Renal pelvis (tissue), 12 donors: ENCODE measurements at places on chromosomes 12 and 14.

GRCh38 chr12:118984161-118984943 is 3.0 kb downstream of the SRRM4 start:
- DNase-seq, result no peak

DNA sequence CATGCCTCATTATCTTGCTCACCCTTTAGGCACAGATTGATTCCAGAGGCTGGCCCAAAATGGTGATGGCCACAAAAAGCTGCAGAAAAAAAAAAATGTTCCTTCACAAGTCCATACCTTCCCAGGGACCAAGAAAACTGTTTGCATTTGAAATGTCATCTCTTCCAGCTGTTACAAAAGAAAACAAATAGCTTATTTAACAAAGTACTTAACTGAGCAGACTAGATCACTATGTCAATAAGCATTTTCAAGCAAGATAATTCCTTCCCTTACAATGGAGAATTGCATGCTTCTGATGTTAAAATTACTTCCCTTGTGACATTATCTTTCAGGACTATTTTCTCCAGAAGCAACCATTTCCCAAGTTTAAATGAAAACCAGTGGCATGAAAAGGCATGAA is 377.9 kb upstream of the KITLG start:
- no peak for DNase-seq

DNA sequence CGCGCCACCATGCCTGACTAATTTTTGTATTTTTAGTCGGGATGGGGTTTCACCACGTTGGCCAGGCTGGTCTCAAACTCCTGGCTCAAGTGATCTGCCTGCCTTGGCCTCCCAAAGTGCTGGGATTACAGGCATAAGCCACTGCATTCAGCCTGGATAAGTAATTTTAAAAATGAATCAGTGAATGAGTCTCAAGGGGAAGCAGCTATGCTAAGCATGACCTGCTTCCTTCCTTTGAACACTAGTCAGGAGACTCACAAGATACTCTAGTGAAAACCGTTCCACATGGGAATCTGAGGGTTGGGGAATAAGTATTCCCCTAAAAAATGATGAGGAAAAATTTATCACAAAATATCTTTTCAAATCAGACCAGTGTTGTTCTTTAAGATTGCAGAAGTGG is 10.7 kb upstream of the FAM234B start:
- DNase-seq, result no peak

DNA sequence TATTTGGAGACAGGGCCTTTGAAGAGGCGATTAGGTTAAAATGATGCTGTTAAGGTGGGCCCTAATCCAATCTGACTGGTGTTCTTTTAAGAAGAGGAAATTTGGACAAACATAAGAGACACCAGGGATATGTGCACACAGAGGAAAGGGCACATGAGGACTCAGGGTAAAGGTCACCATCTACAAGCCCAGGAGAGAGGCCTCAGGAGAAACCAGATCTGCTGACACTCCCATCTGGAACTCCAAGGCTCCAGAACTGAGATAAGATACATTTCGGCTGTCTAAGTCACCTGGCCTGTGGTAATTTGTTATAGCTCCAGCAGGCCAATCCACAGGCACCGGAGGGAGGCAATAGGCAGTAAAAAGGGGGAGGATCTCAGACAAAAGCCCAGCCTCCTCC is 48.6 kb downstream of the KICS2 start:
- no peak for DNase-seq

DNA sequence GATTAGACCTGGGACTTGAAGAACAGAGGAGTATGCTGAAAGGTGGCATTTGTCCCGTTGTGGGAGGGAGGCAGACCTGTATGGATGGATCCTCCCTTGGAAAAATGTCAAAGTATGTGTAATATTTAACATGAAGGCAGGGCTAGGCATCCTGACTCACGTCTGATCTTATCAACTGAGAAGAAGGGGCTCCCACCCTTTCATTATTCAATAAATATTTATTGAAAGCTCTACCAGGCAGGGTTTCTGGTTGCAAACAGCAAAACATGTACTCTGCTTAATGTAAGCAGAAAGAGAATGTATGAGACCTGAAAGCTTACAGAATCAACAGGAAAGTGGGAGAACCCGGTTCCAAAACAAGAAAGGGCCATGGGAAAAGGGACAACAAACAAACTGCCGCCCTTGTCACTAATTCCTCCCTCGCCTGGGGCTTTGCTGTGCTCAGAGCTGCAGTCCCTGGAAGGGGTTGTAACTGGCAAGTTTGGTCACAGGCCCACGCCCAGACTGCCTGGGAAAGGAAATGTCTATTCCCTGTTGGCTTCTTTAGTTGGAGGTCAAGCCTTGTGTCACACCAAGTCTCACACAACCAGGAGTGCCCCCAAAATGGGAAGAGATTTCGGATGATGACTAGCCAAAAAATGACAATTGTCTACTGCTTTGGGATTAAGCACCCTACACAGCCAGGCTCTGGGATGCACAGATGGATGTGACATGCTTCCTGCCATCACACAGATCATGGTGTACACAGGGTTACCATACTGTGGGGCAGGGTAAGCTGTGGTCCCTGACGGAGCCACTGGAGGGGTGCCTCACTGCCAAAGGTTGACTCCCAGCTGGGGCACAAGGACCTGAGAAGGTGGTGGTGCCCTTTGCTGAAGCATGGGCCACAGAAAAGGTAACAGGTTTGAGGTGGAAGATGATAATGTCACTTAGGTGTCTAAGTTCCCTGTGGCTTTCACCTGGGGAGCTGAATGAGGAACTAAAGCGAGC is 36.8 kb downstream of the RAB35 start:
- no peak for DNase-seq

DNA sequence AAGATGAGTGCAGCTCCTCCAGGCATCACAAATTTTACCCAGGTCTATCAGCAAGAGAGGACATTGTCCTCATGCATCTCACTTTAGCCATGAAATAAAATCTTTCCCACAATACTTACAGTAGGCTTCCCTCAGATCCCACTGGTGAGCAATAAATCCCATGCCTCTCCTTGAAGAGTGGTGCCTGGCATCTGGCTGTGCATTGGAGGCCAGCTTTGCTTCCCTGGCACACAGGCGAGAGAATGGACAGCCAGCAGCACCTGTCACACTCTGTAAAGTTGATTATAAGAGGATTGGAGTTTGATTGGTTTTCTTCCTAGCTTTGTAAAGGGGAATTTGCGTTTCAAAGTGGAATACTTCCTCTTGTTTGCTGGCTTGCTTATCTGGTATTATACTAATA is 1153.9 kb downstream of the AACS start:
- no peak for DNase-seq

DNA sequence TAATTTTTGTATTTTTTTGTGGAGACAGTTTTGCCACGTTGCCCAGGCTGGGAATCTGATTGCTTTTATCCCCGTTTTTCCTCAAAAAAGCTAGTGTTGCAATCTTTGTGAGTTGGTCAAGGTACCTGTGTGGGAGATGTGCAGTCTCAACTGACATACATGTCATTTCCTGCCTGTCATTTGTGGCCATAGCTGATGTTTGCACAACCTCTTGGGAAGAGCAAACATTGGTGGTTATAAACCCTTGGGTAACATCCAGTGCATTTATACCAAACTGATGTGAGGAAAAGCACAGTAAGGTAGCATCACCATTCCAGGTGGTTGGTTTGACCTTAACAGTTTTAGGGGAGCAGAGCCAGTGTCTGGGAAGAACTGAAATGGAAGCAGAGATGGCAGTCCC is 54.7 kb downstream of the ATG14 start:
- DNase-seq, result no peak

- peak; percentile 24 for DNase-seq
These were observed 341.0 kb upstream of the TMEM132C start for GRCh38 chr12:127925971-127926370.

DNA sequence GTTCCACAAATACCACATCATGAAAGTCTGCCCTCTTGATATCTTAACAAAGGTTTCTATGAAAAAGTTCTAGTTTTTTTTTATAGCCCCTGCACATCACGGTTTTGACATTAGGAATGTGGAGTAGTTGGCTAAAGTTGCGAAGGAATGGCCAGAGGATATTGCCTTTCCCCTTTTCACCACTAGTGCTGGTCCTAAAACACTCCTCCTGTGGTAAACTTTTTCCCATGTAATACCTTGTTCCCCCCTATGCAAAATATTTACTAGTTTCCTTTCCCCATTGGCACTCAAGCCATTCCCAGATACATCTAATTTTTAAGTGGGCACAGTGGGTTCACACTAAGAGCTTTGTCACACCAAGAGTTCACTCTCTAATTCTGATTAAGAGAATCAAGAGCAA is 33.4 kb downstream of the R3HDM2 start:
- no peak for DNase-seq

DNA sequence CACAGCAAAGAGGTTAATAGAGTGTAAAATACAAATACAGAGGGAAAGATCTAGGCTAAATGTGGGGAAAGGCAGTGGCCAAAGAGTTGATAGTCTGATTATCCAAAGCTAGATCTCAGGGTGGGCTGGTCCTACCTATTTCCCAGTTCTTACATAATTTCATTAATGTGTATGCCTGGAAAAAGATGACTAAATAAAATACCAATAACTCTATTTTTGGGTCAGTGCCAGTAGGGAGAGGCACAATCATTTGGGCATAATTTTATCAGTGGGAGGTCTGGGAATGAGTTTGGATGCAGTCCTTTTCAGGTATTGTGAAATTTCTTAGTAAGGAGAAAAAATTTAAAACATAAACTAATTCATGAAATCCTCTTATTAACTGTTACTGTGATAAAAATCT is 30.6 kb upstream of the CLEC14A start:
- no peak for DNase-seq

- no peak for DNase-seq
These were observed 163.4 kb downstream of the GARIN6 start for GRCh38 chr12:99810718-99811593.

- DNase-seq, result no peak
These were observed 7.6 kb upstream of the PRPF40B start for GRCh38 chr12:49615725-49616124.

DNA sequence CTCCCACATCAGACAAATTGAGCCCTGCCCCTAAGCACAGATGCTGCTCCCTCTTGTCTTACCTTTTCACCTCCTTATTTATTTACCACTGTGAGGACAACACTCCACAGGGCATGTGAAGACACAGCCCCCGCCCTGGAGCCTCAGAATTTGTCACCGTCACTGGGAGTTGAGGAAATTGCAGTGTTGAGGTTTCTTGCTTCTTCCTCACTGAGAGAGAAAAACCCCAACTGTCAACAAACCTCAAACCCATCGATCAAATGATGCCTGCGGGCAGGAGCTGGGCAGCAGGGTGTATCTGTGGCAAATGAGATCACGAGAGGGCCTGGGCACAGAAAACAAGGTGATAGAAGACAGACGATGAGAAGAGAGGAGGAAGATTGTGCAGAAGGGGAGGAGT is 30.5 kb upstream of the PLEKHG3 start:
- DNase-seq, result no peak

- DNase-seq, result no peak
These were observed 72.2 kb downstream of the FGD4 start for GRCh38 chr12:32471591-32472001.

DNA sequence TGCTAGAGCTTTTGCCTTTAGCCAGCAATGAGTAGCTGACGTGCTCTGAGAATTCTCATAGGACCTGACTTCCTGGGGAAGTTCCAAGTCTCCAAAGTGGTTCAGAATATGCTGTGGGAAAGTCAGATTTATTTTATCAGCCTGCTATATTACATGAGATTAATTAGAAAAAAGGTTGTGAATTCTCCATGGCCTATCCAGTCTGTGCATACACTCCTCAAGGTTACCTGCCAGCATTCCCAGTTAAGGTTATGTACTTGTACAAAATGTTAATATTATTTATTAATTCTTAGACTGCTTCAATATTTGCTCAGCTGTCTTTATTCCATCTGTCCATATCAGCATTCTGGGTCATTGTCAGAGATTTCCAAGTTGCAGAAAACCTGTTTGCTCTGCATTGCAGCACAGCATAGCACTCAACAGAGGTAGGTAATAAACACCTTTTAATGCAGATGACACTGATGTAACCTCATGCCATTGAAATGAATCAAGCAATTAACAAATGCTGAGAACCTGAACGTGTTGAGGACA is 2.7 kb upstream of the SEL1L start:
- DNase-seq, result no peak

DNA sequence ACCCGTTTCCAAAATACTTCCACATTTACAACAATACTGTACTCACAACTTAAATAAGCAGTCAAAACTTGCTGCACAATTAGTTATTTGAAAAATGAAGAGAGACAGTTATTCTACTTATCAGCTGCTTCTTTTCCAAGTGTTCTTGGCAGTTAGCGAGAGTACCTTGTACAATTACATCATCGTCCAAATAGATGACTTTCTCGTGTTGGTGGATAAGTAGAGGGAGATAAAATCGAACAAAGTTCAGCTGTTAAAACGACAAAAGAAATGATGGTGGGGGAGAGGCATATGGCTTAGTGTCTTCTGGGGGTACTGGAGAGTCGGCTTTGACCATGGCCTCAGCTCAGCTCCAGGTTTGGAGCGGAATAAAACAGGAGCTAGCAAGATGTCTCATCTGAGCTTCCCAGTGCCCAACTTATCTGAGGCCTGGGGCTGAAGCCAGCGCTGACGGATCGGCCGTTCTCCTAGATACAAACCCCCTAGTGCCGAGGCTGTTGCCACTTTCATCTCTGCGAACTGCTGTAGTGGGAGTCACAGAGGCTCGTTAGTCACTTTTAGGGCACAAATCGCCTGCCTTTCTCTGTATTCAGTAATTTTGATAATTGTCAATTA is 31.7 kb downstream of the TDG start:
- no peak for DNase-seq

- DNase-seq, result no peak
These were observed 311.1 kb upstream of the DIO2 start for GRCh38 chr14:80522411-80522810.
